ENCODE measurements at places on chromosomes 4 and X. TPM values are rescaled to one million over a fixed set of nuclear protein-coding genes. Genes with fewer than 3 reads are reported as not detected.

The BMPR1B gene
- total RNA-seq, result 1.5 TPM

DNA sequence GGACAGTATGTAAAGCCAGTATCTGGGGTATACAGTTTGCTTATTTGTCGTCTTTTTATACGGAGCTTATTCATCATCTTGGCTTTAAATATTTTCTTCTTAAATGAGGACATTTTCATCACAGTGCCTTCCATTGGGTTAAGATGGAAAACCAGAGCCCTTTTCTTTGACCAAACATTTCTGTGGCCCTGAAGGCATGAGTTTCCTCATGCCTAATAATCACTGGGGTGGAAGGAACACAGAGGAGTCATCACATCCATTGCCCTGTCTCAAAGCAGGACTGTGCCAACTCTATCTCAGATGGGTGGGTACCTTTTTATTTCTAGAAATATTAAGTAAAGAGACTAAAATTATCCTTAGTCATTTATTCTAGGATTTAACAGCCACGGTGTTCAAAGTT lies 40.0 kb downstream of the CHRDL1 start:
- no peak for DNase-seq

GRCh38 chr4:55549888-55550287 lies 3.2 kb upstream of the CLOCK start:
- DNase-seq, result no peak

The ALB gene
- total RNA-seq, result not detected

- peak; percentile 63 for DNase-seq
Measured at GRCh38 chr4:1463088-1463926, 57.1 kb upstream of the NKX1-1 start.

DNA sequence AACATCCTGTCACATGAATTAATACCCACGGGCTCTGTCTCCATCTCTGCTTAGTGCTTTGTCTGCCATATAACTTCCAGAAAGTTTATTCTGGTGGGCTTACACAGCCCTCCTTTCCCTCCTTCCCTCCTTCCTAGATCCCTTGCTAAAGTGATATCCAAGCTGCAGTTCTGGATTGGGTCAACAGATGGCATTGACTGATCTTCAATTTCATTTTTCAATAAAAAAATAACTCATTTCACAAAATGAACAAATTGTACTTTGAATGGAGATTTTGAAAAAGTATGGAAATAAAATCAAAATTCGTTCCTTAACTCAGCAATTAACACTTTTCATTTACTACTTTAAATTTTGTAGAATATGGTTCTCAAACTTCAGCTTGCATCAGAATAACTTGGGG lies 94.9 kb downstream of the NXF2 start:
- DNase-seq, result no peak

The TAF7L gene
- not detected for total RNA-seq

GRCh38 chr4:27381815-27382214 lies 521.2 kb downstream of the STIM2 start:
- no peak for DNase-seq

DNA sequence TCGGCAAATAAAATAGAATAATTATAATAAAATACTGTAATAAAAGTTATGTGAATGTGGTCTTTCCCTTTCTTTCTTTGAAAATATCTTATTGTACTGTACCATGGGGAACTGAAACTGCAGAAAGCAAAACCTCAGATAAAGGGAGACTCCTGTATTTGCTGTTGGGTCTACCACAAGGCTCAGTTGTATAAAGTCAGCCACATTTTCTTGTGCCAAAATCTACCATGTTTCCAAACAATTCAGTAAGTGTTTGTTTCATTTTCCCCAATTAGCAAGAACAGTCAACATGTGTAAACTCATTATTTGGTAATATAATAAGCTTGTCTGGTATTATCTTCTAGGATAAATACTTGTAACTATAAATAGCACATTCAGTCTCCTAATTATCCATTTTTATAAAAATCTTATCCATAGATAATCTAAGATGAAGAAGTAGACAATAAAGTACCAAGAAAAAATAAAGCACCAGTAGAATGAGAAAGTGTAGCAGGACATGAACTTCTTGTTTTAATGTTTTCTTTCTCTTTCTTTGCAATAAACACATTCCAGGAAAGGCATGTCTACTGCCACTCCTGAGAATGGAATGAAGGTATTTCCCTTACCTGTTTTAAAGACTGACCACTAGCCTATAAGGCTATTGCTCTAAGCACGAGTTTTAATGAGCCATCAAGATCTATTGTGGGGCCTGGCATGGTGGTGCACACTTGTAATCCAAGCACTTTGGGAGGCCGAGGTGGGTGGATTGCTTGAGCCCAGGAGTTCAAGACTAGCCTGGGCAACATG lies 15.0 kb upstream of the OTUD4 start:
- no peak for DNase-seq

DNA sequence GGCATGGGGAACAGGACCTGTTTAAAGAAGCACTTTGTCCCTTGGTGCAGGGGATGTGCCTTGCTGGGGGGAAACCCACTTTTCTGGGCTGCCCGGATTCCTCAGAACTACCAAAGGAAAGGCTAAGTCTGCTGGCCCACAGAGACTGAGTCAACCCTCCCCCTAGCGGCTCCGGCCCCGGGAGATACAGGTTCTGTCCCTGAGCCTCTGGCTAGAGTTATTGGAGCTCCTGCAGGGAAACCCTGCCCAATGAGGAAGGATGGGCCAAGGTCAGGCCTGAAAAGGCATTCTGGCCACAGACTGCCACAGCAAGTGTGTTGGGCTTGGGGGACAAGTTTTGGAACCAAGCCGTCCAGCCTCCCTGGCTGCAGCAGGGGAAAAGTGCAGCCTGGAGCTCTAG lies 490.9 kb upstream of the ACTRT1 start:
- no peak for DNase-seq

The PLK4 gene
- 0.75 TPM for total RNA-seq

The CT55 gene
- total RNA-seq, result not detected

The PRKX gene
- total RNA-seq, result 3.8 TPM

DNA sequence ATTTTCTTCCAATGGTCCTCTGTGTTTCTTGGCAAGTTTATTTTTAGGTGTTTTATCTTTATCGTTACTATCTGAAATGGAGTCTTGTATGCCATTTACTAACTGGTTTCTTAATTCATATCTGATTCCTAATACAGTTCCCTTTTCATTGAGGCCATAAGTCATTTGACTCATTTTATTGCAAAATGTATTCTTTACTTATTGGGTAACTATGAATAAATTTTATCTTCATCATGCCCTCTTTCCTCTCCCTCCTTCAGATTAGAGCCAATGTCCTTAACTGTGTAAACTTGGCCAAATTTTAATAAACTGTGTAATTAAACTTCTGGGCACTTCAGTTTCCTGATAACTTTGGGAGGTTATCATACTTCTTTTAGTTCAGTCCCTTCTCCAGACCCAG lies 19.3 kb upstream of the MSMO1 start:
- DNase-seq, result no peak

The ENPEP gene
- total RNA-seq, result 5.3 TPM

DNA sequence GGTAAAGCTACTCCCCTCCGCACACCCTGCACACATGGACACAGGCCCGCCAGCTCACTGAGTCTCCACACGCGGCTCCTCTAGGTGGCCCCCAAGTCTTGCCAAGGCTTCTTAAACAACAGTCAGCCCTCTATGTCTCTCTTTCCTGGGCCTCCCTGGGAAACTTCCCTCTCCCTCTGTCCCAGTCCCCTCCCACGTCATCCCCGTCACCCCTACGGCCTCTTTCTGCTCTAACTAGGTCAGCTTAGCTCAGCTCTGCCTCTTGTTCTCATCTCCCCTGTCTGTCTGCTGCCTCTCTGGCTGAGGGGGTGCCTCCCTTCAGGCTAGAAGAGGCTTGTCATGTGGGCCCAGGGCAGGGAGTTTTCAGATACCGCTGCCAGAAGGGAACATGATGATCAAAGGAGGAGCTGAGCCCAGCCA lies 38.8 kb downstream of the SEPTIN6 start:
- DNase-seq, result no peak

The DCAF12L2 gene
- not detected for total RNA-seq

The ODAPH gene
- not detected for total RNA-seq

The SERTM2 gene
- 0.08 TPM for total RNA-seq

Measured in cardiac septum (tissue), 1 donor.